8988T (cell line): ENCODE measurements at places on chromosomes 6 and 20.

DNA sequence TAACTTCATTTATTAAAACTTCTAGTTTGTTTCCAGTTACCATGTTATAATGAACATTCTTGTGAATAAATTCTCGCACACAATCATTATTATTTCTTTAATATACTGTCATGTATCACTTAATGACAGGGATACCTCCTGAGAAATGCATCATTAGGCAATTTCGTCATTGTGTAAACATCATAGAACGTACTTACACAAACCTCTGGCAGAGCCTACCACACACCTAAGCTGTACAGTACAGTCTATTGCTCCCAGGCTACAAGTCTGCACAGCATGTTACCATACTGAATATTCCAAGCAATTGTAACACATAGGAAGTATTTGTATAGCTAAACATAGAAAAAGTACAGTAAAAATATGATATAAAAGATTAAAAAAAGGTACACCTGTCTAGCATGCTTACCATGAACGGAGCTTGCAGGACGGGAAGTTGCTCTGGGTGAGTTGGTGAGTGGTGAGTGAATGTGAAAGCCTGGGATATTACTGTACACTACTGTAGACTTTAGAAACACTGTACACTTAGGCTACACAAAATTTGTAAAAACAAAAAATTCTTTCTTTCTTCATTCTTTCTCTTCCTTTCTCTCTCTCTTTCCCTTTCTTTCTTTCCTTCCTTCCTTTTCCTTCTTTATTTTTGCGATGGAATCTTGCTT, 268.2 kb upstream of the SOX4 start:
- no peak for DNase-seq

DNA sequence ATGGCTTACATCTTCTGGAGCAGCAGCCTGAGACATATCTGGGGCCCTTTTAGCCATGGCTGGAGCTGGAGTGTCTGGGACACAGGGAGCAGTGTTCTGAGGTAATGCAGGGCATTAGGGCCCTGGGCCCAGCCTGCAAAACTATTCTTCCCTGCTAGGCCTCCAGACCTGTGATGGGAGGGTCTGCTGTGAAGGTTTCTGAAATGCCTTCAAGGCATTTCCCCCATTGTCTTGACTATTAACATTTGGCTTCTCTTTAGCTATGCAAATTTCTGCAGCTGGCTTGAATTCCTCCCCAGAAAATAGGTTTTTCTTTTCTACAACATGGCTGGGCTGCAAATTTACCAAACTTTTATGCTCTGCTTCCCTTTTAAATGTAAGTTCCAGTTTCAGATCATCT, 61.5 kb downstream of the EDN1 start:
- DNase-seq = no peak

DNA sequence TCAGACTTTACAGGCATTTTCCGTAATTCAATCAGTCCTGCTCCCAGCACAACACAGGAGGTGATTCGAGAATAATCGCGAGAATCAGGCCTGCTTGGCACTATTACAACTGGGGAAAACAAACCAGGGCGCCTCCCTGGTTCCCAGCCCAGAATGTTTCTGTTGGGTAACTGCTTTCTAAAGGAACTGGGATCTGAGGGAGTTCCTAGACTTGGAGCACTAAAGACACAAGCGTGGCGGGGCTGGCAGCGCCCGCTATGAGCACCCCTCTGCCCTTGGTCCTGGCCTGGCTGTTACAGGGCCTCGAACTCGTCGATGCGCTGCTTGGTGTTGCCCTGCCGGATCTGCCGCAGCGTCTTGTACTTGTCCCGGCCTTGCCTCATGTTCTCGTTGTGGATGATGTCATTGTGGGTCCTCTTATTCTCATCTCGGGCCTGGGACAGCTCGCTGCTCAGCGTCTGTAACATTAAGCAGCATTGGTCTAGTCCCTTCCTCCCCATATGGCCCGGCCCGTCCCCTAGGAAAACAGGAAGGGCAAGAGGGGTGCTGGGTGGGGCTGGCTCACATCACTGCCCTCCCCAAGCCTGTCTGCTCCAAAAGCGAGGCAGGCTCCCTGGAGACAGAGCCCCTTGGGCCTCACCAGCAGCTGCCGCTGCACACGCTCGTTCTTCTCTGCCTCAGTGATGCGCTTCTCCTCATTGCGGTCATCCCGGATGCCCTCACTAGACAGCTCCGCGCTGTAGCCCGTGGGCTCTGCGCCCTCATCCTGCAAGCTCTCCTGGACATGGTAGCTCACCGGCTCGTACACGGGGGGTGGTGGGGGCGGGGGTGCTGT, 52.3 kb downstream of the EZR start:
- no peak for DNase-seq

- no peak for DNase-seq
These were observed 10.7 kb downstream of the FAM8A1 start for GRCh38 chr6:17610835-17611234.

DNA sequence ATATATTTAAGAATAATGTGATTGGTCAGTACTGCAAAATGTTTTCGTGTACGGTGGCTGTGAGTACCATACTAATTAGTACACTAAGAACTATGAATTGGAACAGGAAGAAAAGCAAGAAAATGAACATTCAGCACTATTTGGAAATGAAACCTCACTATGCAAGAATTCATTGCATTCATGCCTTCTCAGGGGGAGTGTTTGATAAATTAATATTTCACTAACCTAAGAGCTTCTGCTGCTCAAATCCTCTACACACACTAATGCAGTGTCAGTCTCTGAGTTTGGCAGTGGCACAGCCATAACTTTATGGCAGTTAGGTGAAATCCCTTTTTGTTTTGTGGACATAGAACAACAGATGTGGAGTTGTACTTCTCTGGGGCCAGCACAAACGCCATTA, 60.1 kb downstream of the SLC16A10 start:
- DNase-seq = no peak

- DNase-seq = no peak
These were observed 24.8 kb upstream of the CCND3 start for GRCh38 chr6:41966214-41966920.
